ENCODE measurements at places on chromosomes 7 and 10. TPM values are rescaled to one million over a fixed set of nuclear protein-coding genes. Genes with fewer than 3 reads are reported as not detected.

The MMD2 gene
- not detected for total RNA-seq

The METTL27 gene
- 3.1 TPM for total RNA-seq

The PDK4 gene
- 1.8 TPM for total RNA-seq

The VWA2 gene
- not detected for total RNA-seq

The ZNF503 gene
- total RNA-seq = 2.1 TPM

The CALY gene
- total RNA-seq = not detected

The ZNF789 gene
- total RNA-seq = 2.3 TPM

The EBLN1 gene
- not detected for total RNA-seq

The HDAC9 gene
- total RNA-seq = 39.5 TPM

The CASTOR2 gene
- total RNA-seq = 5.4 TPM

The UPK3B gene
- 1.1 TPM for total RNA-seq

The CTAGE8 gene
- total RNA-seq = not detected

The LRRTM3 gene
- total RNA-seq = not detected

The OR2A14 gene
- not detected for total RNA-seq

The CNNM1 gene
- not detected for total RNA-seq

The ATP6V0A4 gene
- total RNA-seq = 0.13 TPM

The STAMBPL1 gene
- 0.44 TPM for total RNA-seq

The DGKB gene
- not detected for total RNA-seq

The TBATA gene
- total RNA-seq = not detected

The MGAM2 gene
- total RNA-seq = not detected

The LIPA gene
- total RNA-seq = 54.9 TPM

The PTF1A gene
- not detected for total RNA-seq

The ATG9B gene
- total RNA-seq = not detected

The SUMF2 gene
- total RNA-seq = 121 TPM

The ASB15 gene
- total RNA-seq = not detected

The UFSP1 gene
- 4.8 TPM for total RNA-seq

The MORN4 gene
- 6.1 TPM for total RNA-seq

The PDCD4 gene
- 15.5 TPM for total RNA-seq

The SCIN gene
- 0.13 TPM for total RNA-seq

The LMBR1 gene
- 33.6 TPM for total RNA-seq

The ZNF22 gene
- total RNA-seq = 34.7 TPM

The SLC18A2 gene
- not detected for total RNA-seq

The SOSTDC1 gene
- not detected for total RNA-seq

The OPN1SW gene
- total RNA-seq = not detected

The GRM3 gene
- not detected for total RNA-seq

The NXPH1 gene
- not detected for total RNA-seq

The NEUROD6 gene
- total RNA-seq = not detected

The SEMA3C gene
- total RNA-seq = not detected

The ITIH5 gene
- 0.30 TPM for total RNA-seq

The HNRNPH3 gene
- total RNA-seq = 25.9 TPM

The LEP gene
- not detected for total RNA-seq

The CALHM3 gene
- not detected for total RNA-seq

The CFAP46 gene
- 0.25 TPM for total RNA-seq

The SLC18A3 gene
- total RNA-seq = not detected

The CTTNBP2 gene
- total RNA-seq = 0.27 TPM

The ADAM22 gene
- total RNA-seq = 0.67 TPM

The HACD1 gene
- 19.9 TPM for total RNA-seq

The FAM180A gene
- 0.10 TPM for total RNA-seq

The OGDHL gene
- not detected for total RNA-seq

The RGR gene
- total RNA-seq = not detected

The SPDYE2B gene
- total RNA-seq = not detected

The OR6B1 gene
- total RNA-seq = not detected

The WNT2 gene
- not detected for total RNA-seq

The KIF5B gene
- 96.2 TPM for total RNA-seq

The ENTPD1 gene
- total RNA-seq = 3.5 TPM

The ADCYAP1R1 gene
- not detected for total RNA-seq

The NUTM2B gene
- total RNA-seq = not detected

Measured in mammary microvascular endothelial cell (primary cell).